Left cardiac atrium (tissue), 4 donors: ENCODE measurements at places on chromosomes 12 and 14.

DNA sequence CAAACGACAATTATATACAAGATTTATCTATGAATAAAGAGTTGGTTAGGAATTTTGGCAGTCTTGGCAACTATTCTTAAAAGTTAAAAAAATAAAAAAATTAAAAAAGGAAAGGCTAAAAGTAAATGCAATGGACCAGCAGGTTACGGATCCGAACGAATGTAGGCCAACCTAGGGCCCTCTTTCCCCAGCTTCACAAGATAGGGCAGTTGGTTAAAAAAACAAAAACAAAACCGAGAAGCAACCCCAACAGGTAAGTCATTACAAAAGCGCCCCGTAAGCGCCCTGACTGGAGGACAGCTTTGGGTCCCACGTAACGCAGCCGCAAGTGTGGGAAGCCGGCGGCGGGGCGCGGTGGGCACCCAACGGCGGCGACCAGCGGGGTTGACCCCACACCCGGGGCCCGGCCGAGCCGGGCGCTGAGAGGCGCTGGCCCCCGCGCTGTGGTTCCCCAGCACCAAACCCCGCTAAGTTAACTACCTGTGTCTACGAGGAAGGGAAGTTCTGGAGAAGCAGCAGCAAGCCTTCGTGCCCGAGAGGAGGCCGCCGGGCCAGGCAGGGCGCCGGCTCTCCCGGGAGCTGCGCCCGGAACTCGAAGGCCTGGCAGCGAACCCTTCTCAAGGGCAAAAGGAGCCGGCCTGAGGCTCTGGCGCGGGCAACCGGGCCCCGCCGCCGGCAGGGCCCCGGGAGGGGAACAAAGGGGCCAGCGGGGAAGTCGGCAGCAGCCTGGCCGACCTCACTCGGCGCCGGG, 882 bp downstream of the HECTD1 start:
- peak; percentile 30 for DNase-seq

DNA sequence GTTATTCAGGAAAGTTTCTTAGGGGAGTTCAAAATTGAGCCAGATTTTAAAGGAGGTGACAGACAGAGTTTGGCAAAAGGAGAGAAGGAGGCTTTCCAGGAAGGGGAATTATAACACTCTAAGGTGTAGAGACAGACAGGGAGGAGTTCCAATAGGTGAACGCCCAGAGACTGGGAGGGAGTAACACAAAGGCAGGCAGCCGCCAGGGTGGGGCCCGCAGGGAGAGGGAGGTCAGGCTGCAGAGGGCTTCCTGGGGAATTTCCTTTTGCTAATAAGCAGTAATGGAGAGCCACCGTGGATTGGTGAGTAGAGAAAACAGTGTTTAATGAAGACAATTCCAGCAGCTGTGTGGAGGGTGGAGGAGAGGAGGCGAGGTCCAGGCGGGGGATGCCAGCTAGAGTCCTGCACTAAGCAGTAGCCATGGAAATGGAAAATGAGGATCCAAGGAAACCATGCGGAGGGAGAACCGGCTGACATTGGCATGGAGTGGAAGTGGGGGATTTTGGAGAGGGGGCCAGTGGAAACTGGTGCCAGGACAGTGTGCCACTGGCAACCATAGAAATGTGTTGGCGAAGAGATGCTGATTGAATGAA, 22.2 kb downstream of the GRIN2B start:
- no peak for DNase-seq

- peak; percentile 4 for DNase-seq
Observed at GRCh38 chr14:105912641-105913180, 386.3 kb downstream of the TMEM121 start.

DNA sequence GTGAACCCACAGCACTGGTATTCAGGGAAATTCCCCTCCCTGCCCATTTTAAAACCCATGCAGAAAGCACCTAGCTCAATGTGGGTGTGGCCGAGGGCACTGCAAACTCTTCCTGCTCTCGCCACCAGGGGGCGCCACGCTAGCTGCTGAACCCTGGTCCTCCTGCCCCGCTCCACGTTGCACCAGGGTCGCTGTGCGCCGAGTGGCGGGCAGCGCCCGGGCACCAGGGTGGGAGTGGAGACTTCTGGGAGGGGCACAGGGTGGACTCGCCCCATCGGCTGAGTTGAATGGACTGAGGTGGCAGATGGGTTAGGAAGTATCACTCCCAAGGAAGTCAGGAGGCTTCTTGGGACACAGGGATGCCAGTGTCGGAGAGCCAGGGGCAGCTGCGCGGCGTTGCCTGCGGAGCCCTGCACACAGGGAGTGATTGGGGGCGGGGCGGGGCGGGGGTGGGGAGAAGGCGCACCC, 48.1 kb upstream of the BCL11B start:
- no peak for DNase-seq

DNA sequence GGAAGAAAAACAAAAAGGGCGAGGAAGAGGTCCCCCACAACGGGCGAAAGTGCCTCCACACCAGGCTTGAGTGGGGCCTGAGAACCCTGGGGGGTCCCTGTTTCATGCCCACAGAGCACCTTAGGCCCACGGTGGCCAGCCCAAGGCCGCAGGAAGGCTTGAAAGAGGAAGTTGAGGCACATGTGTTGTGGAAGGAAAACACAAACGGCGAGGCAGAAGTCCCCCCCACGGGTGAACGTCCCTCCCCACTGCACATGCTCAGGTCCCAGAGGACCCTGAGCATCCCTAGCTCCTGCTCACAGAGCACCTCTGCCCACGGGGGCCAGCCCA, 371.5 kb downstream of the ALG10 start:
- peak; percentile 3 for DNase-seq

DNA sequence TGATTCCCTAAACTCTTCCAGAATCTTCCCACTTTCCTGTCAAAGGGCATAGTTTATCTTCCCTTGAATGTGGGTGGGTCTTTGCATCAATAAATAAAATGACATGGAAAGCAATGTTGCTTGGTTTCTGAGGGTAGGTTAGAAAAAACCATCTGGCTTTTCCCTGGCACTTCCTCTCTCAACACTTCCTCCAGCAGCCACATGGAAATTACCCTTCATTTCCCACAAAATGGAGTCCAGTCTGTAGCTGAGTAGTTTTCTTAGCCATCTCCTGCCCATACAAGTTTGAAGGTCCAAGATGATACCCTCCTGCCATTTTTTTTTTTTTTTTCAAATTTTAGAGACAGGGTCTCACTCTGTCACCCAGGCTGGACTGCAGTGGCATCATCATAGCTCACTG, 11.1 kb upstream of the NDUFA12 start:
- DNase-seq: no peak

GRCh38 chr14:105201156-105201924, 20.2 kb upstream of the NUDT14 start:
- no peak for DNase-seq

GRCh38 chr12:79083181-79083580, 218.6 kb downstream of the SYT1 start:
- no peak for DNase-seq

GRCh38 chr12:48030173-48030650, 25.9 kb upstream of the COL2A1 start:
- no peak for DNase-seq

- DNase-seq: no peak
Observed at GRCh38 chr12:122244565-122245371, 18.9 kb upstream of the DIABLO start.

GRCh38 chr12:62848418-62848817, 86.5 kb downstream of the PPM1H start:
- DNase-seq: no peak

- no peak for DNase-seq
Observed at GRCh38 chr14:33800735-33801163, 150.1 kb downstream of the EGLN3 start.

- no peak for DNase-seq
Observed at GRCh38 chr14:97707603-97708002, 910.4 kb downstream of the VRK1 start.

GRCh38 chr14:104515059-104515810, 64.3 kb upstream of the C14orf180 start:
- no peak for DNase-seq

DNA sequence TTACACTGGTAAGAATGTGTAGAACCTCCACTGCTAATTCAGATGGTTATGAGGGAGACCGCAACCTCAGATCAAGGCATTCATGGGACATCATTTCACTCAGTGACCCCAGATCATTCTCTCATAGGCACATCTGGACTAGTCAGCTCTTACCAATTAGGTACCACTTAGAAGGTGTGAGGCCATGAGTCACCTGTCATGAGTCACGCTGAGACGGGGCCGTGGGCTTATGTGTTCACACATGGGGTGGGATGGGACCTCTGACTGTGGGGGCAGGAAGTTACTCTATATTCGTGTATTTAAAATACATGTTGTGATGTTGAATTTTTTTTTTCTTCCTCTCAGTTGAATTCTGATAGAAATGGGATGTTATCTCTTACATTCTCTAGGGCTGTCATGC, 55.9 kb downstream of the CCDC92 start:
- DNase-seq: no peak

- DNase-seq: no peak
Observed at GRCh38 chr14:57493467-57494181, at the start of gene CCDC198. Gene CCDC198, minus strand, starts transcription at chr14:57493857. Its CDS starts 142 bp downstream, at chr14:57493715.

GRCh38 chr12:116639765-116640164, 80.6 kb downstream of the MAP1LC3B2 start:
- DNase-seq: no peak

DNA sequence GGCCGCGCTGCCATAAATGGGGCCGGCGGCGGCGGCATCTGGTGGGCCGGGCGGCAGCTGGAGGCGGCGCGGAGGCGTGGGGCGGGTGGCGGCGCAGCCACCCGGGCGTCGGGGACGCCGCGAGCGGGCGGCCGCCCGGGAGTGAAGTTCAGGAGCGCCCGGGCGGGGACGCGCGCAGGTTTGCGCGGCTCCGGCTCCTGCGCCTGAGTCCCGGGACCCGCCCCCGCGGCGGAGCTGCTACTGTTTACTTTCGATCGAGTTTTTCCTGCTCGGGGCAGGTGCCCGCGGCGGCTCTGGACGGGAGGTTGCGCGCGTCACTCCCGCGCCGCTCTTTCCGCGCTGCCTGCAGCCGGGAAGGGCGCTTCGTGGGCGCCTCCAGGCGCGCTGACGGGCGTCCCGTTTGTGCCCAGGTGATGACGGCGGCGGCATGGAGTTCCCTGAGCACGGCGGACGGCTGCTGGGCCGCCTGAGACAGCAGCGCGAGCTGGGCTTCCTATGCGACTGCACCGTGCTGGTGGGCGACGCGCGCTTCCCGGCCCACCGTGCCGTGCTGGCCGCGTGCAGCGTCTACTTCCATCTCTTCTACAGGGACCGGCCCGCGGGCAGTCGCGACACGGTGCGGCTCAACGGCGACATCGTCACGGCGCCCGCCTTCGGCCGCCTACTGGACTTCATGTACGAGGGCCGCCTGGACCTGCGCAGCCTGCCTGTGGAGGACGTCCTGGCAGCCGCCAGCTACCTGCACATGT, at the start of gene ZBTB42:
TSS of gene ZBTB42 (plus strand) at position 331 of the 749 bp plus-strand sequence. CDS start at position 428, 97 bp downstream.
- peak; percentile 78 for DNase-seq

- DNase-seq: no peak
Observed at GRCh38 chr12:96493106-96493505, 3.7 kb downstream of the CFAP54 start.

DNA sequence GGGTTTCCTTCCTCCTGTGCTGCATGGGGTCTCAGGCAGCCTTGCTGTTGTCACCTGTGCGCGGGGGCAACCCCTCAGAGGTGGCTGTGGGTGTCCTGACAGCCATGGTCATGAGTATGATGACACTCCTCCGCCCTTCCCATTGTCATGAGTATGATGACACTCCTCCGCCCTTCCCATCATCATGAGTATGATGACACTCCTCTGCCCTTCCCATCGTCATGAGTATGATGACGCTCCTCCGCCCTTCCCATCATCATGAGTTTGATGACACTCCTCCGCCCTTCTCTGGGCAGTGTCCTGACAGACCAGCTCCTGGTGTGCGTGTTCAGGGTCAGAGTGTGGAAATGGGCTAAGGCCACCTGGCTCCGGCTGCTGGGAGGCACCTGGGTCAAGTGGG, 40.0 kb downstream of the FBRSL1 start:
- DNase-seq: no peak

- DNase-seq: no peak
Observed at GRCh38 chr12:107356266-107356936, 263.1 kb upstream of the CRY1 start.

DNA sequence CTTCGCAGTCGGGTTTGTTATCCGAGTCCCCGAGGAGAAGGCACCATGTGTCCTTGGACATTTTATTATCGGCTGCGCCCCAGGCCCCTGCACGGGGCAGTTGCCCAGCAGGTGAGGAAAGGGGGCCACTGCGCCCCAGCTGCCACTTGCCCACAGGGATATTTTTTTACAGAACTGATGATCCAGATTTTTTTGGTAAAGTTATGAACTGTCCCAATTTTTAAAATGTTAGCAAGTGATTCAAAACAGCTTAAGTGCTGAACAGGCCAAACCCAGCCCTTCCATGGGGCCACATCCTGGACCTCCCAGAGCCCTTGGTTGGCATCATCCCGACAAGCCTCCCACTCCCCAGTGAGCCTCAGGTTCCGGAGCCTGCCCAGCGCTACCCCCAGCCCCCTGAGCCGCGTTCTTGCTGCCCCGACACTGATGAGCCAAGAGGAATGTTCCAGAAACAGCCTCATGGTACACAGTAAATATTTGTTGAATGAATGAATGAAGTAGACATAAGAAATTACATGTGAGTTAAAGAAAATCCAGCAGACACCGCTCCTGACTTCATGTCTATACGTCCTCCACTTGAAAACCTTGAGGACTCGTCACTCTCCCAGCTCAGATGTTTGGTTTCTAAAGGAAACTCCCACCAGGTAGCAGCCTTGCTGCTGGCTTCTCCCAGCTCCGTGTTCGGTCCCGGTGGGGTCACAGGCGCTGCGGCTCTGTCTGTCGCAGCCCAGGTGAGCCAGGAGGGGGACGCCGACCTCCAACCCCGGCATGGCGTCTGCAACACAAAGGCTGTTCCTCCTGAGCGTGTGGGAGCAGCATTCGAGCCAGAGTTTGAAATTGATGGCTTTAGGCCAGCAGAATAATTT, 88.5 kb downstream of the ADGRD1 start:
- DNase-seq: no peak

GRCh38 chr14:69675245-69675583, 63.8 kb downstream of the SUSD6 start:
- peak; percentile 42 for DNase-seq

DNA sequence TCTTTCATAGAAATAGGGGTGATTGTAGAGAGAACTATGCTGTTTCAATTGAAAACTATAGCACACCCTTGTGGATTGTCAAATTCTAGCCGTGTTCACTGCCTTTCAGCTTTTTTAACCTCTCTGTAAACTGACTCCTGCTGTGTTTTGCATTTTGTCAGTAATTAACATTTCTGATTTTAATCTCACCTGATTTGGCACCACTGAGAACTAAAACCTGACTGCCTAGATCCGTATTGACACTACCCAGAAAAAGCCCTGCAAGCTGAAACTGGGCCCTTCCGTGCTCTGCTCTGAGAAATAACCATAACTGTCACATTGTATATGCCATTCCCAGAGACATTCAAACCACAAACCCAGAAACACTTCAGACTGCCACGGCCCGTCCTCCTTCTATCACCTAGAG, 26.6 kb upstream of the ETV6 start:
- DNase-seq: no peak

- DNase-seq: no peak
Observed at GRCh38 chr14:96515731-96516130, 13.5 kb downstream of the PAPOLA start.
